ENCODE measurements at places on chromosomes 7 and 10.

DNA sequence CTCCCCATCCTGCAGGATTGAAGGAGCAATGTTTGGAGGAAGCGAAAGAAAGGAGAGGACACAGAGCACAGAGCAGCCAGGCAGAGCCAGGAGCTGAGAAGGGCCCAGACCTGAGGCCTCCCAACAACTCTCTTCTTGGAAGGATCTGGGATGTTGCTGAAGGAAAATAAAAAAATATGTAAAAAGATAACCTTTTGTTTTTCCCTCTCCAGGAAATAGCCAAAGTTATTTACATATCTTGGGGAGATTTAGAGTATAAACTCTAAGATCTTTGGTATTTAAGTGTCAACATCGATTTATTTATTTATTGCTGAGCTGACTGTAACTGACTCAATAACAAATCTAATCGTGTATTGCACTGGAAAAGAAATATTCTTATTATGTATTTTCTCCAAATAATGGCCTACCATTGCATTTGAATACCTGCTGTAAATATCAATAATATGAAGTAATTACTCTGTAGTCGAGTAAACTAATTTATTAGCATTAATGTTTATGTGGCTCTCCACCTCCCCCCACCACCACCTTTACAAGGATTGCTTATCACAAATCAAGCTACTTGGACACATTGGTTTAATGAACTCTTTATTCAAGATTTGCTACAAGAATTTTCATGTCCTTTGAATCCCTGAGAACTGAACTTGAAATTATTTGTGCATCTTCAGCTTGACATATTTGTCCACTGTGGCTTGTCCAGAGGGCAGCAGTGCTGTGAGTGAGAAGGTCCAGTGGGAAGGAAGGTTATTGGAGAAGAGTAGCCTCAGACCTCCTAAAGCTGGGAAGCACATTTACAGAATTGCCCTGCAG lies 1.8 kb upstream of the HOXA11 start:
- no peak for DNase-seq

- no peak for DNase-seq
Measured at GRCh38 chr10:13658871-13659685, 72.3 kb downstream of the PRPF18 start.

DNA sequence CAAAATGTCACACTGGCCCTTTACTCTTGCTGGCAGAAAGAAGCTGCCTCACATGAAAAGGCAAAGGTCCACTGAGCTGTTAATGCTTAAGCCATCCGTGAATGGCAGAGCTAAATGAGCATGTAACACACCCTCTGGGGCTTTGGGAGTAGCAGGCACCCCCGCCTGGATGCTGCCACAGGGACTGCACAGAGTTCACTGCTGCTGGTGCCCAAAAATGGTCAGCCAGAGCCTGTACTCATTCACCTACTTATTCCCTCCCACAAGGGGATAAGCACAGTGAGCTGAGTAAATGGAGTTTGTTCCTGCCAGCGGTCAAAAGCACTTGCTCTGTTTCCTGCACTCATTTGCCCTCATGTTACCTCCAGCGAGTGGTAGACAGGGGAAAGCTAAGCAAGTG lies 374.0 kb upstream of the STEAP1 start:
- no peak for DNase-seq

GRCh38 chr10:19556666-19557065 lies 259.6 kb upstream of the PLXDC2 start:
- no peak for DNase-seq

- no peak for DNase-seq
Measured at GRCh38 chr10:68721673-68722335, 765 bp downstream of the CCAR1 start.

DNA sequence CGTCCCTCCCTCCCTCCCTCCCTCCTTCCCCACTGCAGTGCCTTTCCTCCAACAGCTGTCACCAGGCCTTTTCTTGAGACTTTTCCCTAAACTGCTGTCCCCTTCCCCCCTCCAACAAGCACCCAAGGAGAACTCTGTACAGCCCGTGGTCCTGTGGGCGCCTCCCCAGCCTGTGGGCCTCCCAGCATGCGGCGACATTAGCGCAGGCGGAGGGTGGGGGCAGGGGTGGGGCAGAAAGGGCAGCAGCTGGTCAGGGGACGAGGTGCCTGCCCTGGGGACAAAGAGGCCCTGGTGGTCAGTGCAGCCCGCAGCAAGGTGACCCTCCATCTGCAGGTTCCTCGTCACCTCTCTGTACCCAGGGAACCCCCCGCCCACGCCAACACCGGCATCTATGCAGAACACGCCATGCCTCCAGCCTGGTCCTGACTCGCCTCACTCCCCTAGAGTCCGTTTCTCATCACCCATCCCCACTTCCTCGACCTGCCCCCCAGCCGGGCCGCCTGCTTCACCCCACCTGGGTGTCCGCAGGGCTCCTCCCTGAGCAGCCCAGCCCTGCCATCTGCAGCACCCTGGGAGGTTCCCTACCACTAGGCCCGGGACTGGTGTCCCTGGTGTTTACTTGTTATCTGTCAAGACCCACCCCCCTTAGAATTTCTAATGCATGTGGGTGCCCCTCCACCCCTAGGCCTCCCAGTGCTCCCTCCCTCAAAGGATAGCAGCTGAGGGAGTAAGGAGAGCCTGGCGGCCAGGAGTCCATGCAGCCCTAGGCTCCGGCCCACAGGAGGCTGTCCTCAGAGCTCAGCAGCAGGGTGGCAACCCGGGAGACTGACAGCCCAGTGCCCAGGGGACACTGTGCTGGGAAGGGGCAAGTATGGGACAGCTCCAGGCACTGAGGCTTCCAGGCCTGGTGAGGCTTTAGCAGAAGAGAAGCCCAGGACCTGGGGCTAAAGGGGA lies 147.8 kb downstream of the ARHGAP22 start:
- DNase-seq = no peak

GRCh38 chr7:69218576-69218975 lies 379.7 kb upstream of the AUTS2 start:
- DNase-seq = no peak

DNA sequence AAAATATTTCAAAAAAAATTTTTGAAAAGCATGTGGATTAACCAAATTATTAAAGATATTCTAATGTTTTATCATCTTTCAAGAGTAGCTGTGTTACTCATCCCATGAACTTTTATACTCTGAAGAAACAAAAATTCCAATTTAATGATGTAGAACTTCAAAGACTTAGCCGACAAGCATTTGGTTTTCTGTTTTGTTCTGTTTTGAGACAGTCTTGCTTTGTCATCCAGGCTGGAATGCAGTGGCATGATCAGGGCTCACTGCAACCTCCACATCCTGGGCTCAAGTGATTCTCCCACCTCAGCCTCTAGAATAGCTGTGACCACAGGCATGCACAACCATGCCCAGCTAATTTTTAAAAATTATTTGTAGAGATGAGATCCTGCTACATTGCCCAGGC lies 17.8 kb upstream of the LCOR start:
- DNase-seq = peak; percentile 89

DNA sequence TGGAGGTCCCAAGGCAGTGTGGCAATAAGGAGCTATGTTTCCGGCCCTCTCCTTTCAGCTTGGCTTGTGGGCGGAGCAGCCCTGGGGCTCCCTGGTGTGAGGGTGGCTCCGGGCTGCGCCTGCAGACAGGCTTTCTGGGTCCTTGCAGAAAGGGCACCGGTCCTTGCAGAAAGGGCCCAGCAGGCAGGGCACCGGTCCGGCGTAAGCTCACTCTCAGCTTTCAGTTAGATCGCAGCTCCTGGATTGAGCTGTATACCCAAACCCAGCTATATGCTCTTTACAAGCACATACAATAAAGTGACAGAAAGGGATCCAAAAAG lies 293.8 kb upstream of the SHH start:
- DNase-seq = no peak

- DNase-seq = no peak
Measured at GRCh38 chr10:73095481-73096021, 1.1 kb downstream of the P4HA1 start.

GRCh38 chr10:13331646-13332045 lies 16.4 kb downstream of the SEPHS1 start:
- no peak for DNase-seq

- peak; percentile 48 for DNase-seq
Measured at GRCh38 chr10:43160046-43160920, 22.0 kb downstream of the CSGALNACT2 start.

- no peak for DNase-seq
Measured at GRCh38 chr10:47057471-47057870, 146.2 kb downstream of the PTPN20 start.

DNA sequence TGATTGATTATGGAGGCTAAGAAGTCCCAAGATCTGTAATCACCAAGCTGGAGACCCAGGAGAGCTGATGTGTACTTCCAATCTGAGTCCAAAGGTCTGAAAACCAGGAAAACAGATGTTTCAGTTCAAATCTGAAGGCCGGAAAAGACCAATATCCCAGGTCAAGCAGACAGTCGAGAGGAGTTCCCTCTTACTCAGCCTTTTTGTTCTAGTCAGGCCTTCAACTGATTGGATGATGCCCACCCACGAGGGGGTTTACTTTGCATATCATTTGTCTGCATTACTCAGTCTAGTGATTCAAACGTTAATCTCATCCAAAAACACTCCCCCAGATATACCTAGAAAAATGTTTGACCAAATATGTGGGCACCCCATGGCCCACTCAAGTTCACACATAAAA lies 7.4 kb upstream of the ARID5B start:
- DNase-seq = no peak

- DNase-seq = no peak
Measured at GRCh38 chr10:92483539-92483938, 90.4 kb downstream of the IDE start.

DNA sequence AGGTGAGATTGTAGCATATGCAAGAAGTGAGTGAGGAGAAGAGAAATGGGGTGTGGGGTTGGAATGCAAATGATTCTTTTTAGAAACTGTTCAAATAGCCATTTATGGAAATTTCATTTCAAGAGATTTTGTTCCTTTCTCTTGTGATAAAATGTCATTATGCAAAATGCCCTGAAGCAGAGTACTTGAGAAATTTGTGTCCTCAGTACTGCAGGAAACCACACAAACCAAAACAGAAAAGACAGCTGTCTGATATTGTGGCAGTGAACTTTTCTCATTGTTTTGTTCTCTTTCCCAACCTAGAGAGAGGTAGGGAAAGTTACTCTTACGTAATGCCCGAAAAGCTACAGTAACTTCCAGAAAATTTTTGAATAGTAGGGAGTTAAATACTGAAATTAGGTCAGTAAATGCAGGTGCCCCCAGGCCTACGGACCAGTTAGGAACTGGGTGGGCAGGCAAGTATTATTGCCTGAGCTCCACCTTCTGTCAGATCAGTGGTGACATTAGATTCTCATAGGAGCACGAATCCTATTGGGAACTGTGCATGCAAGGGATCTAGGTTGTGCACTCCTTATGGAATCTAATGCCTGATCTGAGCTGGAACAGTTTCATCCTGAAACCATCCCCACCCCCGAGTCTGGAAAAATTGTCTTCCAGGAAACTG lies 34.0 kb downstream of the DLD start:
- no peak for DNase-seq

DNA sequence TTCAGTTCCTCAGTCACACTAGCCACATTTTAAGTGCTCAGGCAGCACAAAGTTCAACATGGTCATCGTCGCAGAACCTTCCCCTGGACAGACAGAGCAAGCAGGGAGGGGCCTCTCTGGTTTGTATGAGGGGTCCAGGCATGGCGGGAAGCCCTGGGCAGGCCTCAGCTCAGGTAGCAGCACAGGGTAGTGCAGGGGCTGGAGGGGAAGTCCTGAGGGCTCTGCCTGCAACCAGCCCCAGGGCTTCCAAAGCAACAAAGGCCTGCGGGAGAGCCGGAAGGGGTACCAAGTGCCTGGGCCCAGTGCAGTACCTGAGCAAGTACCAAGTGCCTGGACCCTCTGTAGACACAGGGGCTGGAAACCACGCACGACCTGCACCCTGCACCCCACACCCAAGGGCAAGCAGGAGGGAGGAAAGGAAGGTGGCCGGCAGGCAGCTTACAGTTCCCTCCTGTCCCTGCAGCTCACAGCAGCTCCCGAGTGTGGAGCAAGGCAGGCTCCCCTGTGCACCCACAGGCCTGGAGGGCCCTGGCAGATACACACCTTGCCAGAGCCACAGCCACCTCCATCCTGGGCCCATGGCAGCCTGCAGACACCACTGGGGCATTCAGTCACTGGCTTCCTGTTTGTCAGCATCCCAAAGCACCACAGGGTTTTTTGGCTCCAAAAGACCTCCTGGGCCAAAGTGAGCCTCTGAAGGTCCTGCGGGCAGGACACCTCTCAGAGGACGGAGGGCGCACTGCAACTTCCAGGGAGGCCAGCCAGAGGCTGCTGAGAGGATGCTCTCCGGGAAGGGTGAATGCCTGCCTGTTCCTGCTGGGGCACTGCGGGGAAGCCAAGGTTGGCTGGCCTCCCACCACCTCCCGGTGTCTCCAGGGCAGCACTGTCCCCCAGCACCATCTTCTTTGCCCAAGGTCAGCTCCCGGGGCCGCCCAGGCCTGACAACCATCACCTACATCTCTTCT lies 6.5 kb upstream of the RET start:
- no peak for DNase-seq

- DNase-seq = no peak
Measured at GRCh38 chr7:33895025-33895804, 10.1 kb upstream of the BMPER start.

DNA sequence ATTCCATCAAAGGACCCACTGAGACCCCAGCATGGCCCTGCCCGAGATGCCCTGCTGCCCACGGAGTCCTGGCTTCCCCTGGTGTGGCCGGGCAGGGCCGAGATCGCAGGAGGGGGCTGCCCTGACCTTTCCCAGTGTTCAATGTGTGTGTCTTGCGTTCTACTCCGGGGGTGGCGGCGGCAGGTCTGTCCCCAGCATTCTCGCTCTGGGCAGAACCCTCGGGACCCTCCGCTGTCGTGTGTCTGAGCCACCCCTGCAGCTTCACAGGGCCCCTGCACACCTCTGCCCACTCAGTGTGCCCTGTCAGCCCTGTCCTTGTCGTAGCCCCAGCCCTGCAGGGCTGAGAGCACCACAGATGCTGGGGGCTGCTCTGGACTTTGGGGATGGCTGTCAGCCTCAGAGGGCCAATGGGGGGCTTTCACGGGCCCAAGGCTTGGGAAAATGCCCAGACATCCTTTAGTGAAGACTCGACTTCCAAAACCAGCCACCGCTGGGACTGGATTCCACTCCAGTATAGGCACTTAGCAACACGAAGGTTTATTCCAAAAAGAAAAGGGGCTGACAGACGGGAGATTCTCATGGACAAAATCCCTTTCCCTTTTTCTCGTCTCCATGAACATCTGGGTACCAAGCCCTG lies 30.0 kb upstream of the KNDC1 start:
- DNase-seq = no peak

DNA sequence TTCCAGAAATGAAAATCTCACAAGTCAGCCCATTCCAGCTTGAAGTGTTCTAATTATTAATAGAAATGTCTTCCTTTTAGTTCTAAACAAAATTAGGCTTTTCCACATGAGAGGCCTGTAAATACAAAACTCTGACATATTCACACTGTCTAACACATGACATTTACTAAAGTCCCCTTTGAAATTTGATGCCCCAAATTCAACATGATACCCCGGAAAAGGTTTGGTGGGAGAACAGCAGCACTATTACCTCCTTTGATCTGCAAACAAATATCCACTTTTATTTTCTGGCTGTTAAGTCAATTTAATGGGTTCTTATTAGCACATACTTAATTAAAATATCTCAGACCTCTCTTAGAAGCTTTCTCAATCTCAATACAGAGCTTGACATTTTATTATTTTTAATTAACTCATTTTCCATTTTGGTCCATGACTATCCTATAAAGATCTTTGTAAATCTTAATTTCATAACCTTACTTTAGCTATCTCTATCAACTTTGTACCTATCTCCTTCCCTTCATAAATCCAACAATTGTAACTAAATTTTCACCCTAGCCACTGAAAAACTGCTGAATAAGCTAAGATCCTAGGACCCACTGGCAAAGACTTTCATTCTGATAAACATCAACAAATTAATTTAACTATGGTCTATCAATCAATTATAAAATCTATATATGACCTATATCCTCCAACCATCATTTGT lies 63.2 kb downstream of the USP6NL start:
- no peak for DNase-seq
